ENCODE measurements at places on chromosomes 11 and 22.

DNA sequence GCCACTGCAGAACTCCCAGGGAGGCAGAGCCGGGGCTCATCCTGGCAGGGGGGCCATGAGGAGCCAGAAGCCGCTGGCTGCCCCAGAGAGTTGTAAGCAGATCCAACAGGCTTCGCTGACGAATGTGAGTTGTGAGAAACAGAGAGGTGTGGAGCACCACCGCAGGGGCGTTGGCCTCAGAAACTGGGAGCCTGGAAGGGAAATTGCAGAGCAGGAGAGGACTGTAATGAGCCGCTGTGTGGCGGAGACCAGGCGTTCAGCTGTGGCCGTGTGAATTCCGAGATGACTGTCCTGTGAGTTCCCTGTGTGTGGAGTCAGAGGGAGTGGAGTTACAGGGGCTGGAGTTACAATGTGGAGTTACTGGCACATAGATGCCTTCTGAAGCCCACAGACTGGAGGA lies 27.7 kb upstream of the ETS1 start:
- DNase-seq = no peak

- no peak for DNase-seq
These were observed 92.0 kb downstream of the LARGE1 start for GRCh38 chr22:33828302-33828701.

- DNase-seq = no peak
These were observed 103.9 kb downstream of the ARL14EP start for GRCh38 chr11:30426781-30427180.

- DNase-seq = no peak
These were observed 31.9 kb downstream of the RRP8 start for GRCh38 chr11:6571434-6572008.

DNA sequence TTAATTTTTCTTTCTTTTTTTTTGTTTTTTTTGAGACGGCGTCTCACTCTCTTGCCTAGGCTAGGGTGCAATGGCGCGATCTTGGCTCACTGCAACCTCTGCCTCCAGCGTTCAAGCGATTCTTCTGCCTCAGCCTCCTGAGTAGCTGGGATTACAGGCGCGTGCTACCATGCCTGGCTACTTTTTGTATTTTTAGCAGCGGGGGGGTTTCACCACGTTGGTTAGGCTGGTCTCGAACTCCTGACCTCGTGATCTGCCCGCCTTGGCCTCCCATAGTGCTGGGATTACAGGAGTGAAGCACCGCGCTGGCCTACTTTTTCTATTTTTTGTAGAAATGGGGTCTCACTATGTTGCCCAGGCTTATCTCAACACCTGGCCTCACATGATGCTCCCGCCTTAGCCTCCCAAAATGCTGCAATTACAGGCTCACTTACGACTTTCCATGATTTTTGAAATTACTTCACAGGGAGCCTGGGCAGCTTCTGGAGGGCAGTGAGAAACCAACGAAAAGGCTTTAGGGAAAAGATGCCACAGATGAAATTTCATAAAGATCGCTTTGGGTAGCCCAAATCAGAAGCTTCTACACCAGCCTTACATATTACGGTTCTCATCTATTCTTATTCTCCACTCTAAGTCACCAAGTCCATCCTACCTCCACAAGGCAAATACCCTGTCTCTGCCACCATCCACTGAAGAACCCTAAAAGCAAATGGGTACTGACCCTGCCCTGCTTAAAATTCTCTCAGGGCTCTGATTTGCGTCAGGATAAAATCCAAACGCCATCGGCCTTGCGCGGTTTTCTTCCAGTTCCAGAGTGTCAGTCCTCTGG lies 866 bp upstream of the RRM1 start:
- peak; percentile 23 for DNase-seq

DNA sequence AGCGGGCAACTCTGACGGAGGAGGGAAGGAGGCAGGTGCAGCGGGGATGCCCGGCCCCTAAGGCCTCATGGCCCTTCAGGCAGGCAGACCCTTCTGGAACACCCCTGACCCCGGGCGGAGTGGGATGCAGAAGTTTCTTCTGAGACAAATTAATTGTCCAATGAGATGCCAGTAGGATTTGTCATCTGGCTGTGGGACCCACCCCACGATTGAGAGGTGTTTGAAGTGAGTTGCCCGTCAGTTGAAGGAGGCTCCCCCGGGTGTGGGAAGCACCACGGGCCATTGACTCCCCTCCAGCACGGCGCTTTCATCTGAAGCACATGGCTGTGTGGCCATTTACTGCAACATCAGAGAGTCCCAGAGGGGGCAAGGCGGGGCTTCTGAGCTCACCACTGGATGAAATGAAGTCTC lies 527.8 kb downstream of the BRD1 start:
- no peak for DNase-seq

GRCh38 chr11:3674189-3674588 lies 3.0 kb upstream of the CHRNA10 start:
- no peak for DNase-seq

DNA sequence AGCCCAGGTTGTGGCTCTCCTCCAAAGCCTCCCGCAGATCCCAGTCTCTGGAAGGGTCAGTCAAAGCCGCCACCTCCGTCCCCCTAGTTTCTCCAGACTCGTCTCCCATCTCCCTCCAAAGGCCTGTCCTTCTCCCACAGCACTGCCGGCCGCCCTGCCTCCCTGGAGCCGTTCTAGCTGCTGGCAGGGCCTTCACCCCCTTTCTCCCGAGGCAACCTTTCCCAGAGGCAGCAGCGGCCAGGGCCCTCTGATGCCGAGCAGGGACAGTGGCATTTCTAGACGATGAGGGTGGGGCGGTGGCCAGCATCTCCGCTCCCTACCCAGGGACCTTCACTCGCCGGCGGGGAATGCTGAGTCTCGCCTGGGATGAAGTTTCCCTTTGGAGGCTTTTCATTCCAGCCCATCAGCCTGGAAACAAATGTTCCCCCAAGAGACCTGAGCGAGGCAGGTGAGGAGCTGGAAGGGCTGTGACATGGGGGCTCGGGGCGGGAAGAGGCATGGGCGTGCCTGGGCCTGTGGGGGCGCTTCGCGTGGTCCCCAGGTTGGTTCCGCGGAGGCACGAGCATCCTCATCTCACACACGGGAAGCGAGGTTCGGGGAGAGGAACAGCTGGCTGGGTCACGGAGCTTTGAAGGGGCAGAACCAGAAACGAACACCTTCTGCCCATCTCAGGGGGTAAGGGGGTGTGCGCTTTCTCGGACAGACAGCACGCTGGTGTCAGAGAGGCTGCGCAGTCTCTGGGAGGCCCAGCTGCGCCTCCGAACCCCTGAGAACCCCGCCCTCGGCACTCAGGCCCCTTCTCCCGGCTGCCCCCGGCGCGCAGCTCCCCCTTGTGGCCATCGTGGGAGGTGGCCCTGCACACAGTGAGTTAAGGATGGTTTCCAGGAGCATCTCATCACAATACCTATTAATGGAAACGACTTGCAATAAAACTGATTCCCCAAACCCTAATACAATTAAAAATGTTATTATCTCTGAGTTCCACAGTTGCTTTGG lies 18.1 kb upstream of the KLHL35 start:
- peak; percentile 48 for DNase-seq

- DNase-seq = no peak
These were observed 6.8 kb upstream of the OR2AT4 start for GRCh38 chr11:75103380-75104026.

DNA sequence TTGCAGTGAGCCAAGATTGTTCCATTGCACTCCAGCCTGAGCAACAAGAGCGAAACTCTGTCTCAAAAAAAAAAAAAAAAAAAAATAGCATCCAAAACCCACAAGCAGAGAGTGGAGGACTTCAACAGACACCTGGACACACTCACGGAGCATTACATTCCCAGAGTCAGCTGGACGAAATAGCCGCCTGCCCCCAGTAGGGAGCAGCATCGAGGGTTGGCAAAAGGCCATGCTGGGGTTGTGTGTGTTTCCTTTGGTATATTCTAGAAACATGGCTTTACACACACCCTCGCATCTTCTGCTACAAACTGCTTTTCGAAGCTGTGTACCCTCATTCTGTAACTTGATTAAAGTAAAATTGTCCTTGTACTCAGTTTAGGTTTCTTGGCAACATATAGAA lies 5.3 kb downstream of the ADA2 start:
- peak; percentile 39 for DNase-seq

- DNase-seq = no peak
These were observed 109.2 kb downstream of the ZBTB16 start for GRCh38 chr11:114168691-114169090.

DNA sequence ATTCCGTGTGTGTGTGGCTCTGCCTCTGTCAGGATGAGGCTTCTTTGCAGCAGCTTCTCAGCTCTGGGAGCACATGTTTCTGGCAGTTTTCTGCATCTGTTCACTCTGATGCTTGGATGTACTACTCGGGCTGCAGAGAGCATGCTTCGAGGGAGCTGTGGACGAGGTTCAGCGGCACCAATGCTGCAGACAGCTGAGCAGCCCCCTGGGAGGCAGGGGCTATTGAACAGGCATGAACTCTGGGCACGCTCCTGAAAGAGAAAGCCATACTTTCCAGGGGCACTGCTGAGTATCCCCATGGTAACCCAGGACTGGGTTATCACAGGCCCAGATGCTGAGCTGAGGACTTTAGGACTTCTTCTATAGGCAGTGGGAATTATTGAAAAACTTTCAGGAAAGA lies 33.8 kb downstream of the ADAMTS8 start:
- DNase-seq = no peak

DNA sequence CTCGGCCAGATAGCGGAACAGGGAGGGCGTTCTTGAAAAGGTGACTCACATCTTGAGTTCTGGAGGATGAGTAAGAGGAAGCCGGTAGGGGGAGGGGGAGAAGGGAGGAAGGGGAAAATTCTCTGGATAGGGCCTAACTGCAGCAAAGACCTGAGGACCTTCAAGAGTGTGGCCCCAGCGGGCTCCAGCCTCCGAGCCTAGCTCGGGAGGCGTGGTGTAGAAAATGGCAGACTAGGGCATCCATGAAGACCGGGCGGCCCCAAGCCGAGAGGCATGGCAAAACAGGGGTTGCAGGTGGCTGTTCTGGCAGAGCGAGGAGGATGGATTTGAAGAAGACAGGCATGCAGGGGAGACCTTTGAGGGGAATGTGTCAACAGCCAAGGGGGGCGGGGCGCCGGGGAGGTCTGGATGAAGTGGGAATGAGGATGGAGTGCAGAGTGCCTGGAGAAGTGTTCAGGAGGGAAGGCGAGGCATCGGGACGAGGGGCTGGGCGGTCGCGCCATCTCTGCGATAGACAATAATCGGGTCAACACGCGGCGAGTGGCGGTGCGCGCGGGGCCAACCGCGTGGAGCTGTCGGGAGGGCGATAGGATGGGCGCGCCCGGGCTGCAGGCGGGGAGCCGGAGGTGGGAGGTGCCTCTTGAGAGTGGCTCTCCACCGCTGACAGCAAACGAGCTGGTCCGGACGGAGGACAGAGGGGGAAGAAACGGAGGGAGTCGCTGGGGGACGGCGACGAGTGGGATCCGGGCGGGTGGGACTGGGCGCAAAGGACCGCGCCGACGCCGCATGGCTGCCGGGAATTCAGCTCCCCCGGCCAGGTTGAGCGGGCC lies 40.0 kb upstream of the CREB3L1 start:
- peak; percentile 75 for DNase-seq

DNA sequence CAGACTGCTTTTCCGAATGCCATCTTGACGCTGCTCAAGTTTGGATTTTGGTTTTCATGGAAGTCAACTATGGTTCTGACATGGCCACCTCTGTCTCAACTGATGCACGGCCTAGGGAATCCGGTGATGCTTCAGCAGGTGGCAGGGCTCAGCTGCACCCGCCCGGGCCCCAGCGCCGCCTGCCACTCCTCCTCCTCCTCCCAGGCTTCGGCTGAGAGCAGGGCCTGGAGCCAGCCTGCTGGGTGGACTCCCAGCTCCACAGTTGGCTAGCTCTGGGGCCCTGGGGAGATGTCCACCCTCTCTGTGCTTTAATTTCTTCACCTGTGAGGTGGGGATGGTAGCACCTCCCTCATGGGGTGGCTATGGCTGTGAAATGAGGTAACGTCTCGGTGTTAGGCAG lies 20.3 kb upstream of the NFAM1 start:
- DNase-seq = no peak

GRCh38 chr22:40183029-40183581 lies 5.4 kb downstream of the TNRC6B start:
- DNase-seq = no peak

- DNase-seq = no peak
These were observed 391.3 kb downstream of the JRKL start for GRCh38 chr11:96781082-96781481.

DNA sequence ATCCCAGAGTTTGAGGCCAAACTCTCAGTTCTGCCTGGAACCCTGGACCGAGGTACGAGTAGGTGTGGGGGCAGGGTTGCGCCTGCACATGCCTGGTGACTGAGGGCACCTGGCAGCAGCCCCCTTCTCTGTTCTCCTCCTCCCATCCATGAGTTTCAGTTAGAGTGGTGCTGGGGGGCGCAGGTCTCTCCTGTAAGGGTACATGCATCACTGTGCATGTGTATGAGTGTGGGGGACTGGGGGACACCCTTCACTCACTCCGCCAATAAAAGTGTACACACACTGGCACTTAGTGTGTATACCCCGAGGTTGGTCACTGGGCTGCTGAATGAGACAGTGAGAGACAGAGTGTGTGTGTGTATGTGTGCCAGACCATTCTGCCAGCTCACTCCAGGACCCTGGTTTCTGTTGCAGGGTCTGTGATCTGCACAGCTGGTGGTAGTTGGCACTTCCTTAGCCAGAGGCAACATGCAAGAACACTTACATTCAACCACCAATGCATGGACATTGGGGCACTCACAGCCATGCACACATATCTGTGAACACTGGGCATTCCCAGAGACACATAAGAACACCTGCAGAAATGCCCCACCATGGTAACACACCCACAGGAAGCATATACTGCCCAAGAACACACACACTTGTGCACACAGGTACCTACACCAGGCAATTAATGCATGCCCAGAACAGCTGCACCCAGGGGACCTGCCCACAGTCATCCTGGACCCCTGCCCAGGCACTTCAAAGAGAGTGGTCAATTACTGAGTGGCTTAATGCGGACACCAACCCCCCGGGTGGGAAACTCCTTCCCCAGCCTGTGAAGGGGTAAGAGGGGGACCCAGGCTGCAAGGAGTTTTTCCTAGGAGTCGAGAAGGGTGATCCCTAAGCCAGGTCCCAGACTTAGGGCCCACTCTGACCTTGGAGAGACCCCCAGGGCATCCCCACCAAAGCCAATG lies 1.2 kb upstream of the NRXN2 start:
- peak; percentile 65 for DNase-seq

DNA sequence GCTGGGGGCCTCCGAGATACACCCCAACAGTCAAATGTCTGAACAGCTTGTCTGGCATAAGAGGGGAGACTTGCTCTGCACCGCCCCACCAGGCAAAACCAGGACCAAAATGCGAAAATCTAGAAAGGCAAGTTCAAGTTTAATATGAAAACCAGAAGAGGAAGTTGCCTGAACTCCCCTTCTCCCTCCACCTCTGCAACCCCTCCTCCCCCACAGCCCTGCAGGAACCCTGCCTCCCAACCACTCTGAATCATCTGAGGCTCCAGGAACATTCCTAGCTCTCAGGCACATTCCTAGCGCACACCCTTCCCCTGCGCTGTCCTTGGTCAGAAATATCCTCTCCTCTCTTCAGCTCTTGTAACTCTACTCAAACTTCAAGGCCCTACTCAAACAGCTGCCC lies 36.7 kb downstream of the ISX start:
- DNase-seq = peak; percentile 38

- DNase-seq = peak; percentile 17
These were observed 17.4 kb downstream of the LUZP2 start for GRCh38 chr11:24514219-24514594.

GRCh38 chr22:21020802-21021429 lies 6.0 kb downstream of the P2RX6 start:
- peak; percentile 72 for DNase-seq

GRCh38 chr11:117382746-117383145 lies 55.1 kb downstream of the CEP164 start:
- DNase-seq = no peak

- no peak for DNase-seq
These were observed 230.4 kb downstream of the ST3GAL4 start for GRCh38 chr11:126585774-126586491.
